Activated effector memory CD4-positive, alpha-beta T cell treated with anti-CD3 and anti-CD28 coated beads, Interleukin-2, amount 50 U/mL, for 16 hours (primary cell): ENCODE measurements at places on chromosomes 5 and 9.

GRCh38 chr9:76985581-76985980 lies 33.9 kb upstream of the FOXB2 start:
- no peak for DNase-seq

- DNase-seq, result peak; percentile 82
These were observed 21.5 kb downstream of the PLPP7 start for GRCh38 chr9:131310833-131311554.

DNA sequence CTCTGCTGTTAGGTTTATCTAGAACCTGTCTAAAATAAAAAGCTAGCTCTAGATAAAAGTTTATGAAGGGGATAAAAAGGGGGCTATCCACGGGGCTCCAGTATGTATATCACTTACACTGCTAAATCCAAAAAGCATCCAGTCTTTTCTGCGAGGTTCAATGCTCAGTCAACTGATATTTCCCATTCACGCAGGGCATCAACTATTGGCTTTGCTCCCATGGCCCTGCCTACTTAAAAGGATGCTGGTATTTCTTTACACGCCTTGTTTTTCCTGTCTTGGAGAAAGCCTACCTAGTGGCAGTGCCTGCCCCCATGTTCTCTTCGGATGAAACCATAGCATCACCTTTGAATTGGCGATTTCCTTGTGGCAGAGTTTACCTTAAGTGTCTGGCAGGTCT lies 8.1 kb downstream of the SPRY4 start:
- no peak for DNase-seq

- no peak for DNase-seq
These were observed 75.1 kb downstream of the MRPS27 start for GRCh38 chr5:72244862-72245371.

GRCh38 chr9:16001856-16002255 lies 449.0 kb downstream of the CCDC171 start:
- no peak for DNase-seq

- no peak for DNase-seq
These were observed 32.7 kb upstream of the TLR4 start for GRCh38 chr9:117671468-117671867.

DNA sequence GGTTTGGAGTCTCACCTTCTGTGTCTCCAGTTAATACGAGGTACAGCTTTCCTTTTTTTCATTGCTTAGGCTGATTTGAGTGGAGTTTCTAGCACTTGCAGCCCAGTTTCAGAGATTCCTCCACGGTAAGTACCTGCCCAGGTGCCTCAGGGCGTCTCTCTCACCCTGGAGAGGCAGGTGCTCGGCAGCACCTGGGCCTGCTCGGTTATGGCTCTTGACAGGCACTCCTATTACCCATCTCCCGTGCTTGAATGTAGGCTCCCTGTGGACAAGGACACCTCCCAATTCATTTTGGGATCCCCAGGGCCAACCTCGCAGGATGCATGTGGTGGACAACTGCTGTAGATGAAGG lies 144.3 kb downstream of the NR3C1 start:
- no peak for DNase-seq

DNA sequence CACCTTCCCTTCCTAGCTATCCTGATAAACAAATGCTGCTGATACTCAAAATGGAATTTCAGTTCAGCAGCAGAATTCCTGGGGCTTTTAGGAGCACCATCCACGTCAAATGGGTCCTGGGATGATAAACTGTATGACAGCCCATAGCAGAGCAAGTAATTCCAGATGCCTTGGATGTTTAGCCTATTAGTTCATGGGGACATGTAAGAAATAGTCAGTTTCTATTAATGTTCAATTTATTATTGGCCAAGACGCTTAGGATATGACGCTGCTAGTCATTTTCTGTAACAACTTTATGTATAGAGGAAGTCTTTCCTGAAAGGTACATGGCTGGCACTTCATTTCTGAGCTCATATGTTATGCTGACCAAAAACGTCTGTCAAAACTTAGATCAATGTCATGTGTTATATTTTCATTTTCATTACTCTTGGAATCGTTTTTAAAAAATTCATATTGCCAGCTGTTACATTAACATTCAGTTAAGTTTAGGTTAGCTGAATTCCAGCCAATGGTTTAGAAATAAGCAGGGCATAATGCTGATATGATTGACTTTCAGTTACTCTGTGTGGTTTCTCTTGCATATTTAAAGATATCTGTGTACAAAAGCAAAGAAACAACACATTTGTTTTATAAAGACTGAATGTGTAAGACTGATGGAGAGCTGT lies 243.8 kb downstream of the CSNK1G3 start:
- DNase-seq, result no peak

GRCh38 chr5:167750586-167750985 lies 540.9 kb upstream of the WWC1 start:
- DNase-seq, result no peak

- no peak for DNase-seq
These were observed 58.1 kb downstream of the EBF1 start for GRCh38 chr5:159041444-159042198.

- DNase-seq, result no peak
These were observed 46.3 kb downstream of the NAA35 start for GRCh38 chr9:85987236-85987635.

- no peak for DNase-seq
These were observed 796.4 kb upstream of the ACO1 start for GRCh38 chr9:31588006-31588405.

DNA sequence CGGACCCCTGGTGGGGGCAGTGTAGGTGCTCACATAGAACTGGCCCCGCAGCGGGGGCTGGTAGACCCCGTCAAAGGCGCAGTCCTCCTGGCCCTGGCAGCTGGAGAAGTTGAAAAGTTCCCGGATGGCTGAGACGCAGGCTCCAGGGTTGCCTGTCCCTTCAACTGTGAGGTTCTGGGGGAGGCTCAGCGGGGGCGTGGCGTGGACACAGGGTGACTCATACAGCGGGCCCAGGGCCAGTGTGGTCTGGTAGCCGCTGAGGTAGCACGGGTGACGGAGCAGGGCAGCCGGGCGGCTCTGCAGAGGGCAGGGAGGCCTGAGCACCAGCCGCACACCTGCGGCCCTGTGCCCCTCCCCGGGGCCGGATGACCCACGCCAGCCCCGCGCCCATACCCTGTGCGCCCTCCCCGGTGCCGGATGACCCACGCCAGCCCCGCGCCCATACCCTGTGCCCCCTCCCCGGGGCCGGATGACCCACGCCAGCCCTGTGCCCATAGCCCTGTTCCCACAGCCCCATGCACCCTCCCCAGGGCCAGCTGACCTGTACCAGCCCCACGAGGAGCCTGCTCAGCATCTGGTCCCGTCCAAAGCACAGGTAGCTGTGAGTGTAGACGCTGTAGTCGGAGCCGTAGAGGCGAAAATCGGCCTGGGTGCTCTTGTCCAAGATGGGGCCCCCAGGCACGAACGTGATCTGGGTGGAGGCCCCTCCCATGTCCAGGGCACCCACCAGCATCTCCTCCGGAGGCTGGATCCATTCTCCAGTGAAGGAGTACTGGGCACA lies 5.0 kb downstream of the ENTPD8 start:
- no peak for DNase-seq

DNA sequence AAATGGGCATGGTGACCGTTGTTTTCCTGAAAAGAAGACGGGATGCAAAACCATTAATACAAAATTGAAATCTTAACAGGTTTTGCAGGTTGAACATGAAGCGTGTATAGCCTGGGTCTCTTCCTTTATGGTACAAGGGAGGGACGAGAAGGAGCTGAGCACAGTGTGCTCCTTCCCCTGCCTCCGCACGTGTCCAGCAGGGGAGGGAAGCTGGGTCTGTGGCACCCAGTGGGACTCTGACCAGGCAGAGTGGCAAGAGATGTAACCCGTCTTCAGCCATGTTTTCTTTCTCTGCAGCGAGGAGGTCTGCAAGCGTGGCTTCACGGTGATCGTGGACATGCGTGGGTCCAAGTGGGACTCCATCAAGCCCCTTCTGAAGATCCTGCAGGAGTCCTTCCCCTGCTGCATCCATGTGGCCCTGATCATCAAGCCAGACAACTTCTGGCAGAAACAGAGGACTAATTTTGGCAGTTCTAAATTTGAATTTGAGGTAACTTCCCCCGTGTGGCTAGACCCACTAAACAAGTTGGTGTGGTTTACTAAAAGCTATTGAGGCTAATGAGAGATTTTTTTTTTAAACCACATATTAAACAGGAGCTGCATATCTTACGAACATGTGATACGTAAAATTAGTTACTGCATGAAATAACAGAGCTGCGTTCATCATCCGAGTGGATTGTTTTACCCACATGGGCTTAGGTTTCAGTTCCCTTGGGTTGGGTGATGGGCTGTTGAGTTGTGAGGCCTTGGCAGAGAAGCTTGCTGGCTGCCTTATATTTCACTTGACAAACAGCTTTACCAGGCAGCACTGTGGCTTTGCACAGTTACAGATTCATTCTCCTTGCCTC lies 143.7 kb downstream of the TRIO start:
- DNase-seq, result no peak

- no peak for DNase-seq
These were observed 803 bp downstream of the GARIN3 start for GRCh38 chr5:157165261-157165660.

DNA sequence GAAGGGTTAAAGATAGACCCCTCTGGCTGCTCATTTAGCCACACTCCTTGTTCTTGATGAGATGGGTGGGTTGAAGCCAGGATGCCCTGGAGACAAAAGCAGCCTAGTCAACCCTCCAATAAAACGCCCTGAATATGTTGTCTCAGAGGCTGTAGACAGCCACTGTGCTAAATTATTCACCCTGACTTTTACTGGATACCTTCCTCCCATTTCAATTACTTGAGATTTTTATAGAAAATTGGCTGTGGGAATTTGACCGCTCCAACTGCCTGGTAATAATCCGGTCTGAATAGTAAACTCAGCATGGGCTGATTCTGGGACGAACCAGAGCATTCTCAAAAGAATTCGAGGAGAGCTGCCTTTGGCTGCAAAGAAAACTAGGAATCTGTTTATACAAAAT lies 104.2 kb downstream of the SNX18 start:
- DNase-seq, result no peak

- no peak for DNase-seq
These were observed 339.0 kb downstream of the NSG2 start for GRCh38 chr5:174384509-174384947.

GRCh38 chr5:81995407-81995806 lies 23.6 kb downstream of the ATG10 start:
- DNase-seq, result no peak

DNA sequence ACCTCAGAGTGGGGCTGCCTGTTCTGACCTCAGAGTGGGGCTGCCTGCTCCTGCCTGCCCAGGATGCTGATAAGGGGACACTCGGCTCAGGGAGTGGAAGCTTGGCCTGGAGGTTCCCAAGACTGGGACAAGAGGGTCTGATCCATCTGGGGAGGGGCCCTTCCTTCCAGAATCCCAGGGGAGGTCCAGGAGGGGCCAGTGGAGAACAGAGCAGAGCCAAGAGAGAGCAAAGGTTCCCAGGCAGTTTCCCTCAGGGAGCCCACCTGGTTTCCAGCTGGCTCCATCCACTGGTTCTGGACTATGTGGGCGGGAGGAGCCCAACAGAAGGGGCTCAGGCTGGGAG lies 49.1 kb upstream of the RNU6ATAC start:
- no peak for DNase-seq

DNA sequence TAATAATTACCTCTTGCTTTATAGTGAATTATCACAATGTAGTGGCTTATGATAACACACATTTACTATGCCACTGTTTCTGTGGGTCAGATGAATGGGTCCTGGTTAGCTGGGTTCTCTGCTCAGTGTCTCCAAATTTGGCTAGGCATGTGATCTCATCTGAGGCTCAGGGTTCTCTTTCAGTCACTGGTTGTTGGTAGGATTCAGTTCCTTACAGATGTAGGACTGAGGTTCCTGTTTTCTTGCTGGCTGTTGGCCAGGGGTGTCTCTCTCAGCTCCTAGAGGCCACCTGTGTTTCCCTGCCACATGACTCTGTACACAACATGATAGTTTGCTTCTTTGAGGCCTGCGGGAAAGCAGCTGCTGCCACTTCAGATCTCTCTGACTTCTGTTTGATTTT lies 7.1 kb downstream of the NFX1 start:
- DNase-seq, result no peak

DNA sequence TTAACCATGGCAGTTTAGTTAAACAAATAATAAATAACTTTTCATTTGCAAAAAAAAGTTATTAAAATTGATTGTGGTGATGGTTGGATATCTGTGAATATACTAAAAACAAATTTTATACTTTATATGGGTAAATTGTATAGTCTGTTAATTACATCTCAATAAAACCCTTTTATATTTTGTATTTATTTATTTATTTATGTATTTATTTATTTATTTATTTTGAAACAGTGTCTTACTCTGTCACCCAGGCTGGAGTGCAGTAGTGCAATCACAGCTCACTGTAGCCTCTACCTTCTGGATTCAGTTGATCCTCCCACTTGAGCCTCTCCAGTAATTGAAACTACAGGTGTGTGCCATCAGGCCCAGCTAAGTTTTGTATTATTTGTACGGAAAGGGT lies 52.4 kb downstream of the OTP start:
- DNase-seq, result no peak

DNA sequence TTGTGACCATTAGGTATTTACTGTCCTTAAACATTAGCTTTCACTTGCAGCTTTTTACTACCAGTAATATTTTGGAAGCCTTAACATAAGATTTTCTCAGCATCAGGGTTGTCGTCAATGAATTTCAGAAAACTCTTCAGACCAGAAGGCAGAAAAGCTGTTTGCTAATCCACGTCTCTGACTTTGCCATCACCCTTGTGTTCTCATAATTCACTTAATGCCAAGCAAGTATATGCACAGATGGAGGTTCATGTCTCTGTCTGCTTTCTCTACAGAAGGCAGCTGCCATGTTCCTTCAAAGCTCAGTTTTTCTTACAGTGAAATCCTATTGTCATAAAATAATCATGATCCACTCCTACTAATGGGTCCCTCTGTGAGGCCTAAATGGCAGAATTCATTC lies 37.7 kb upstream of the LRRC19 start:
- no peak for DNase-seq

GRCh38 chr5:180049185-180049548 lies 22.4 kb downstream of the RNF130 start:
- no peak for DNase-seq

DNA sequence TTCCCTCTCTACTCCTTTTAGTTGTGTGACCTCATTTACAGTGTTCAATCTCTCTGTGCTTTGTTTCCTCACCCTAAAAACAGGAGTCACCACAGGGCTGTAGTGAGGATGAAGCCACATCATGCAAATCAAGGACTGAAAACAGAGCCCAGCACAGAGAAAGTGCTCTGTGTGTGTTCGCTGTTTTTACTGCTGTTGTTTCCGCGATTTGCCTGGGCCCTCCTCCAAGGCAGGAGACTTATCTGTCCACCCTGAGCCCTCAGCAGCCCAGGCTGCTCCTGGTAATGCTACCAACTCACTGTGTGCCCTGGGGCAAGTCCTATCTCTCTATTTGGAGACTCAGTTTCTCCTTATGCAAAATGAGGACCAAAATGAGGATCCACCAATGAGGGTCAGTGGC lies 87.2 kb upstream of the NEURL1B start:
- DNase-seq, result no peak

GRCh38 chr9:128372188-128372641 lies 1.0 kb downstream of the URM1 start:
- no peak for DNase-seq

DNA sequence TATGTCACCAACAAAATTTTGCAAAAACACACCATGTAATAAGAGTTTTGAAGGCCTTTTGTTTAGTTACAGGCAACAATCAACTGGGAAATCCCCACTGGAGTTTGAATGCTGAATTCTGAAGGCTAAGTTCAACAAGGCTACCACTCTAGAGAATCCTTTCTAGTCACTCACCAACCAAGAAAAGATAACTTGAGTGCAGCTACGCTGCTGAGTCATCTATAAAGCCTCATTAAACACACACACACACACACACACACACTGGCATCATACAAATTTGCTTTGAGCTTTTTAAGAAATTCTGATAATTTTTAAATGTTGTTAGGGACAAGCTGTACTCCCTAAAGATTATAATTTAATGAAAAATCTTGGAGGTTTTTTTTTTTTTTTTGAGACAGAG lies 219.6 kb downstream of the DENND1A start:
- no peak for DNase-seq
